H9 (cell line): ENCODE measurements at places on chromosomes 1 and 21.

DNA sequence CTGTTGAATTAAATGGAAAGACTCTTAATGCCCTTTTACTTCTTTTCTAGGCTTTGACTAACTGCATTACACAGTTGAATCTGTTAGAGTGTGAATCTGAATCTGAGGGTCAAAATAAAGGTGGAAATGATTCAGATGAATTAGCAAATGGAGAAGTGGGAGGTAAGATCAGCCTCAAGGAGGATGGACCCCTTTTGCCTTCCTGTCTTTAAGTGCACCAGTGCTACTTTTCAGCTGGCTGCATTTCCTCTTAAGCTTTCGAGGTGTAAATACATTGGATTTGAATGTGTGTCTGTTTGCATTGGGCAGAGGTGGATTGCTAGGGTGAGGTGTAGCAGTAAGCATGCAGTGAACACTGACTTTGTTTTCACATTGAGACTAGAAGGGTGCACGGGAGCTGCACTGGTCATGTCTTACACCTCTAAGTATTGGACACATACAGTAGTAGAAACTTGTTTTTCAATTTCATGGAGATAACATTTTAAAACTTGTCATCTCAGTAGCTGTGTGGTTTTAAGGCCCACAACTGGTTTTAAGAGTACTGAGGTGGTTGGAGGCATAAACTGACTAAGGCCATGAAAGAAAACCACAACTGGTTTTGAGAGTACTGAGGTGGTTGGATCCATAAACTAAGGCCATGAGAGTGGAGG lies 35.4 kb downstream of the MIA3 start:
- no peak overlapping the region for H3K27ac ChIP-seq
- DNase-seq, result no peak
- H3K4me1 ChIP-seq, result no peaks in the 10 kb centered on the region

DNA sequence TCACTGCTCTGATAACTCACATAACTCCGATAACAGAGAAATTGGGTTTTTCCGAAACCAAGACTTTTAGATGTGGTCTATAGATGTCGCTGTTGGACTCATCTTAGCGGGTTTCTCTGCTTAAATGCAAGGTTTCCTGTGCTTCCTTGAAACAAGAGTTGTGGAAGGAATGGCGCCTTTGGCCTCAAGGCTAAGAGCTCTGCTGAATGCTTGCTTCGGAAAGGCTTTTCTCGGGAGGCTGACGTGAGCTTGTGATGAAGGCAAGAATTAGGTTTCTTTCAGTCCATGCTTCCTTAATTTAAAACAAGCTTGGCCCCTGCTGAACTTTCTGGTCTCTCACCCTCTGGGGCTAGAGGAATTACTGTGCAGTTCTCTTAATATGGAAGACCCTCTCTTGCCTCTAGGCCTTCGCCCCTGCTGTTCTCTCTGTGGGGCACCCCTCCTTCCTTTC lies 113.5 kb downstream of the MAP3K21 start:
- H3K4me3 ChIP-seq, result no peak overlapping the region
- peaks cover 9% of the 10 kb centered on the region for H3K36me3 ChIP-seq
- peak; percentile 72 for DNase-seq
- H3K27me3 ChIP-seq, result no peaks in the 10 kb centered on the region

DNA sequence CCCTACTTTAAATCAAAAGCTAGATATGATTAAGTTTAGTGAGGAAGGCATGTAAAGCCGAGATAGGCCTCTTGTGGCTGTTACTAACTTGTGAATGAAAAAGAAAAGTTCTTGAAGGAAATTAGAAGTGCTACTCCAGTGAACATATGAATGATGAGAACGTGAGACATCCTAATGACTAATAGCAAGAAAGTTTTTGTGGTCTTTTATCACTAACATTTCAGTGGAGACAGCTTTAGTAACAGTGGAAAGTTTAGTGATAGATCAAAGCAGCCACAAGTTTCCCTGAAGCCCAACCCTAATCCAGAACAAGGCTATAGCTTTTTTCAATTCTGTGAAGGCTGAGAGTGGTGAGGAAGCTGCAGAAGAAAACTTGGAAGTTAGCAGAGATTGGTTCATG lies 73.6 kb upstream of the LRRC8B start:
- DNase-seq, result no peak

DNA sequence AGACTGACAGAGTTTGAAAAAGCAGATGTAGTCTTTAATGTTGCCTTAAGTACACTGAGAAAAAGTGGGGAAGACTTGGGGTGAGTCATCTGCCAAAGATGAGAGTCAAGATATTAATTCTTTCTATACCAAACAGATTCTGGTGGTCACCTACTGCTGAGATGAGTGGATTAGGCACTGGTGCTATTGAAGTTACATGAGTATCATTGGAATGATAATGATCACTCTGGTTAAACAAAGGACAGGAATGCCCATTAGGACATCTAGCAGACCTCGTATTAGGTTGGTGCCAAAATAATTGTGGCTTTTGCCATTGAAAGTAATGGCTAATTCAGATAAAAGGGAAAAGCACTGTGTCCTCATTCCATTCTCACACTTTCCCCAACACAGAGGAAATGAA lies 1588.9 kb downstream of the KCNT2 start:
- H3K36me3 ChIP-seq, result no peaks in the 10 kb centered on the region
- H3K27me3 ChIP-seq, result no peaks in the 10 kb centered on the region
- peaks cover 4% of the 10 kb centered on the region; the same call in 1 of the 2 replicates for H3K4me1 ChIP-seq
- no peak overlapping the region for H3K27ac ChIP-seq

DNA sequence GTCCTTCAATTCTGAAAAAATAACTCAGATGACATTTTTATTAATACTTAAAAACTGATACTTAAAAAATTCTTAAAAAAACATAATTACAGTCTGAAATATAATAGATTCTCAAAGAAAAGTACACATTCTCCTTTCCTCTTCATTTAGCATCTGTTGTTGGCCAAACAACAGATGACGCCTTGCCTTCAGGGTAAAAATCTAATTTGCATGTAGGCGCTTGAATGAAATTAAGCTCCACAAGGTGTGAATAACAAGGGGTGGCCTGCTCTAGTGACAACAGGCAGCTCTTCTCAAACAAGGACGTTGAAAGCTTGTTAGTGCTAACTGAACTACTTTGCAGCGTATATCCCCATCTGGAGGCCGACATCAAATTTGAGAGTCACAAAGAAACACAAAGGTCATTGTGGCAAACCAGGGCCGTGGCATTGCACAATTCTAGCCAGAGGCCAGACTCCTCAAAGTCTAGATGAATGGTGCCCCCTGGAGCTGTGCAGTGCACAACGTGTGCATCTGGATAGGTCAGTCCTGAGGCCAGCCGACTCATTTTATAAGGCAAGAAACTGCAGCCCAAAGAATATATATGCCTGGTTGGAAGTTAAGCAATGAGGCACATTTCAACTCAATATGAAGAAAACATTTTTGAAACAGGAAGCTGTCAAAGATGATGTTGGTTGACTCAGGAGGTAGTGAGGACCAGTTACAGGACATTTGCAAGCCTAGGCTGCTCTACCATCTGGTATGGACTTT lies 459.2 kb upstream of the RUNX1 start:
- peaks cover 14% of the 10 kb centered on the region for H3K4me1 ChIP-seq
- no peak overlapping the region for H3K27ac ChIP-seq
- H3K4me3 ChIP-seq, result no peak overlapping the region; the same call in 2 of the 3 replicates
- DNase-seq, result peak; percentile 56
- no peaks in the 10 kb centered on the region for H3K36me3 ChIP-seq
- no peaks in the 10 kb centered on the region for H3K27me3 ChIP-seq

GRCh38 chr1:213419401-213420030 lies 368.5 kb downstream of the RPS6KC1 start:
- H3K36me3 ChIP-seq, result no peaks in the 10 kb centered on the region
- no peaks in the 10 kb centered on the region for H3K27me3 ChIP-seq
- no peaks in the 10 kb centered on the region for H3K4me1 ChIP-seq
- no peak for DNase-seq

DNA sequence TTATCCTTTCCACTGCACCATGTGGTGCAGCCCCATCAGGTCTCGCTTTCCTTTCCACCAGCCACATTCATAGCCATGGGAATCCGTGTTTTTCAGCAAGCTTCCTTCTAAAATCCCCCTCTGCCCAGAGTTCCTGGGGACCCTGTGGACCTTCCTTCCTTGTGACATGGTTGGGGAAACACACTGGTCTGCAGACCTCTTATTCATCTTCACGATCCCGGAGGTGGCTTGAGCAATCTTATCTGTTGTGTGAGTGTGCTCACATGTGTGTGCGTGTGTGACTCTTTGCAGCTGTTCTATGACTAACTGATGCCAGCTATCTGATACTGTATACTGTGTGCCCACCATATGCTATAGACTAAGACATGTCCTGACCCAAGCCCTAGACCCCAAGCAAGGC lies 15.6 kb upstream of the IL10 start:
- H3K36me3 ChIP-seq, result no peaks in the 10 kb centered on the region
- no peak overlapping the region for H3K27ac ChIP-seq
- H3K27me3 ChIP-seq, result no peaks in the 10 kb centered on the region
- DNase-seq, result no peak

DNA sequence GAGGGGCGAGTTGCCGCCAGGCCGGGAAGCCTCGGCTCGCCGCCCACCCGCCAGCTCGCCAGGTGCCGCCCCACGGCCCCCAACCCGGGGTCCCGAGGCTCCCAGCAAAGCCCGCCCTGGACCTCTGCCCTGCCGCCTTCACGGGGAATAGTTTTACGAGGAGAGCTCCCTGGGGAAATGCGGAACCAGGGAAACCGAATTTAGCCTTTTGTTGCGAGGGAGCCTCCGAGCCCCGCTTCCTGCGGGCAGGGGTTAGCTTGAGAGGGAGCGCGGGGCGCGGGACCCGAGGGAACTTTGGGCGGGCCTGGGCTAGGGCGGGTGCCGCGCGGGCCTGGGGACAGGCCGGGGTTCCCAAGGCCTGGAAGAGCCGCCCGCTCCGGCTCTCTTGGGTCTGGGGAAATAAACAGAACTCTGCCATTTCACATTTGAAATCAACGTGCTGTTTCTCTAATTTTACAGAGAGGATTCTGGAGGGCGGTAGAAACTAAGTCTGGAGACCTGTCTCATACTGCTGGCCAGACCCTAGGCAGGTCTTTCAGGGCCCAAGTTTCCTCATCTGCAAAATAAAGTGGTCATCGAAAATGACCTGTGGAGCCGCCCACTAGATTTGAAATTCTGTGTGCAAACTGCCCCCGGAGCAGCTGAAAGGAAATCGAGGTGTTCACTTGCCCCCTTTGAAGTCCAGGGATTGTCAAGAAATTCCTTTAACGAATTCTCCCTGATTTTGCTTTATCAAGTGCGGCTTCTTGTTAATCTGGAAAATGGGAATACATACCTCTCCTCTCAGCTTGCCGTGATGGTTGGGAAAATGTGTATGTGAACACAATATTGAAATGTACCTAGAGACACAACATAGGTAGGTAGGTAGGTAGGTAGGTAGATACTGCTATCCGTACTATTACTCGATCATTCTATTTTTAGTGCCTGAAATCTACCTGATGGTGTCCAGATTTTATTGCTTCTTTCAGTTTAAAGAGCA lies 749 bp upstream of the GLUL start:
- no peaks in the 10 kb centered on the region for H3K27me3 ChIP-seq
- peak overlapping the region; percentile 98 for H3K4me3 ChIP-seq
- DNase-seq, result no peak
- H3K27ac ChIP-seq, result no peak overlapping the region
- peaks cover 5% of the 10 kb centered on the region for H3K4me1 ChIP-seq

- H3K4me1 ChIP-seq, result no peaks in the 10 kb centered on the region
- no peaks in the 10 kb centered on the region for H3K27me3 ChIP-seq
- no peak for DNase-seq
- H3K27ac ChIP-seq, result no peak overlapping the region
- H3K36me3 ChIP-seq, result no peaks in the 10 kb centered on the region
Measured at GRCh38 chr21:44442266-44443125, 12.8 kb upstream of the LRRC3 start.

DNA sequence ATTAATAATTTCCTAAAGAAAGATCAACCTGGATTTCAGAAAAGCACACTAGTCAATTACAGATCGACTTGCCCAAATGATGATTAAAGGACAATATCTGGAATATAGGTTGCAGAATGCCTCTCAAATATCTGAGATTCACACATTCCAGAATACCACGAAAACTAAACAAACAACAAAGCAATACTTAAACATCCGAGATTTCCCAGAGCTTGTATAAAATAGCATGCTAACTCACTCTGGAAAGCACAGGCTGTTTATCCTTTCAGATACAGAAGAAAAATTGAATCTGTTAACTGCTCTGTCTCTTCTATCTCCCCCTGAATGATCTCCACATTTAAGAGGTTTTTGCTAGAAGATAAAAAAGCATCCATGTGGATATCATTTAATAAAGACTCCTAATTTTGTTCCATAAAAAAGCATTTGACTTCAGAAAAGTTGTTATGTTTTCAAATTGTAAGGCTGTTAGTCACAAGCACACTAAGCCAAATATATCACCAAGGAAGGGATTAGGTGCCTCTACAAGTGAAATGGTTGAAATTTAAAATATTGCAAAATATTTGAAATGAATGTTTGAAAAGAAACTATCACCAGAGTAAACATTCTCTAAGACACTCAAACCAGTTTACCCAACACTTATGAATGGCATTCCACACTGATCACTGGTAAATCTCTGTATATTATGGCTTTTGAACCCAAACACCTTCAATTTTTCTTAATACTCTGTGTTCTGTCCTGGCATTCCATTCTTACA lies 865.1 kb upstream of the ADAMTS5 start:
- H3K36me3 ChIP-seq, result no peaks in the 10 kb centered on the region
- no peaks in the 10 kb centered on the region for H3K4me1 ChIP-seq
- H3K27ac ChIP-seq, result no peak overlapping the region
- H3K4me3 ChIP-seq, result no peak overlapping the region
- H3K27me3 ChIP-seq, result no peaks in the 10 kb centered on the region
- DNase-seq, result no peak

GRCh38 chr1:195604287-195604686 lies 1004.0 kb downstream of the KCNT2 start:
- no peak overlapping the region for H3K27ac ChIP-seq
- H3K4me1 ChIP-seq, result no peaks in the 10 kb centered on the region
- DNase-seq, result no peak
- H3K4me3 ChIP-seq, result no peak overlapping the region

DNA sequence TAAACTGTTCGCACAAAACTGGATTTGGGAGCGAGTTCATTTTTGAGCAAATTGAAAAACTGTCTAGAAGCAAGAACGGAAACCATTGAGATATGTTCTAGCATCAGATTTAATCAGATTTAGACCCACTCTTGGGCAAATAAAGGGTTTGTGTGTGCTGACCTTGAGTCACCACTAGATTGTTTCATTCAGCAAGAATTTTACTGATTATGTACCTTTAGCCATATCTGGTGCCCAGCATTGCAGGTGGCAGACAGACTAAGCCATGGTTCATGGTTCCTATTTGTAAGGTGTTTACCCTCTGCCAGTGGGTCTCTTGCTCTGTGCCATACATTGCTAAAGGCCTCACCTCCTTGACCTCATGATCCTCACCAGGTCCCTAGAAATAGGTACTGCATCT lies 1.4 kb downstream of the NUDC start:
- H3K4me1 ChIP-seq, result peaks cover 3% of the 10 kb centered on the region; the same call in 1 of the 2 replicates
- DNase-seq, result no peak
- H3K4me3 ChIP-seq, result peak overlapping the region; percentile 96
- H3K36me3 ChIP-seq, result peaks cover 46% of the 10 kb centered on the region

DNA sequence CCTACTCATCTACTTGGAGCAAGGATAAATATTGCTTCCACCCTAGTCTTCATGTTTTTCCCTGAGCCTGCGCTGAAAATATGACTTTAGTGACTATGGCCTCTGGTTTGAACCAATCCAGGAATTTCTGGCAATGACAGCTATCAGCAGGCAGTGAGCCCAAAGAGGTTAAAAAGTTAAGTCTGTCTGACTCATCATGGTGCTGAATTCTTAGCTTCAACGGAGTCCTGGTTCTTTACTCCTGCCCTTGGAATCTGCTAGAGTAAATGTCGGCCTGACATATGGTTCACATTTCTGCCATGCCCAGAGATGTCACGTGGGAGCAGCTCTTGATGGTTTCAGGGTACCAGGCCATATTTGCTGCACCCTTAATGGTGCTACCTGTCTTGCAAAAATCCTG lies 351.6 kb upstream of the PLXNA2 start:
- H3K27me3 ChIP-seq, result no peaks in the 10 kb centered on the region
- H3K4me3 ChIP-seq, result no peak overlapping the region
- H3K4me1 ChIP-seq, result peaks cover 11% of the 10 kb centered on the region; the same call in 1 of the 2 replicates
- no peak overlapping the region for H3K27ac ChIP-seq
- H3K36me3 ChIP-seq, result no peaks in the 10 kb centered on the region
